ENCODE measurements at places on chromosomes 12 and 14.

- no peak for DNase-seq
Observed at GRCh38 chr14:62886461-62886860, 158.8 kb downstream of the KCNH5 start.

DNA sequence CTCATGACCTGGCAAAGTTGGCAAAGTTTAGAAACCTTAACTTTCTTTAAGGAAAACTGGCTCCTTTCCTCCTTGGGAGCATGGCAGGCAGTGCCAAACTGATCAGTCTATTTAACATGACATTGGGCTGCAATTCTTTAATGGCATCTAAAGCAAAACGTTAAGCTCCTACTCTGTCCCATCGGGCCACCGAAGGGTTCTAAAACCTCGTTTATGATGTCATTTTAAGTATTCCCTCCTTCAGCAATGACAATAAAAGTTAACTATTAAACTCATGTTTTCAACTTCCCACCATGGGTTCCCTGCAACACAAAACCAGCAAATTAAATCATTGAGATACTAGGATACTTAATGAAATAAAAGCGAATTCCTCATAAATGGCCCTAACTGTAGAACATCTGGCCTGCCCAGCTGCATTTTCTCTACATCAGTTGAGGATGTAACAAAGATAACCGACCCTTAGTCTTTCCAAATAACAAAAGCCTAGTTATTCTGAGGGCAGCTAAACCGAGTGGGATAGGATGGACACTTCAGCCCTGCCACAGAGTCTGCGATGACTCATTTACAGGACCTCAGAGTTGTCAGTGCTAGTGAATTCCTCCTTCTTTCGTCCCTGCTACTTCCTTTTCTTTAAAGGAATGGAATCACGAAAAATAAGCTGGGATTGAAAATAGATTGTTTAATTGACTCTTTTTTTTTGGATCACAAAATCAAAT lies 34.5 kb upstream of the RIC8B start:
- DNase-seq = no peak

- DNase-seq = no peak
Observed at GRCh38 chr12:103679421-103680170, 92.5 kb downstream of the STAB2 start.

DNA sequence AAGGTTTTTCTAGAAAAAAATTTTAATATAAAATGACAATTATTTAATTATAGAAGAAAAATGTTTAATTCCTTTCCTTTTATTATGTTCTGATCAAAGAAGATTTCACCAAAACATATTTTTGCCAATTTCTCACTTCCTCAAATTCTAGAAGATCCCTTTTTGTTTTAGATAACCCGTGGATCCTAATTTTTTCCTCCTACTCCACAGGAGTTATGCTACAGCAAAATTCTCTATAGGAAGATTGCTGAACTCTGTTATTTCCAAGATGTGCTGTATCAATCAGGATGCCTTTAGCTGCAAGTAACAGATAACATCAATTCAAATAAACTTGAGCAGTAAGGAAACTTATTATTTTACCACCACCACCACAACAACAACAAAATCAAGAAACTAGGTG lies 3.8 kb upstream of the SNX6 start:
- no peak for DNase-seq

DNA sequence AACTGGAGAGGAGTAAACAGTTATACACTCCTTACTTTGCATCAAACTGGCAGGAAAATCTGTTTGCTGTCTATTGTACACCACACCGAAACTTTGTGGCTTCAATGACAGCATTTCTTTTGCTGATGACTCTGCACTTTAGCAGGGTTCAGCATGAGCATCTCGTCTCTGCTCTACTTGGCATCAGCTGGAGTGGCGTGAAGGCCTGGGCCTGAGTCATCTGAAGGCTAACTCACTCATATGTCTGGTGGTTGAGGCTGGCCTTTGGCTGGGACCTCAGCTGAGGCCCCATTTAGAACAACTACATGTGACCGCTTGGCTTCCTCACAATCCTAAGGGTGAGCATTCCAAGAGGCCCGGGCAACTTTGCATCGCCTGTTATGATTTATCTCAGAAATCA lies 28.7 kb upstream of the REP15 start:
- DNase-seq = no peak

DNA sequence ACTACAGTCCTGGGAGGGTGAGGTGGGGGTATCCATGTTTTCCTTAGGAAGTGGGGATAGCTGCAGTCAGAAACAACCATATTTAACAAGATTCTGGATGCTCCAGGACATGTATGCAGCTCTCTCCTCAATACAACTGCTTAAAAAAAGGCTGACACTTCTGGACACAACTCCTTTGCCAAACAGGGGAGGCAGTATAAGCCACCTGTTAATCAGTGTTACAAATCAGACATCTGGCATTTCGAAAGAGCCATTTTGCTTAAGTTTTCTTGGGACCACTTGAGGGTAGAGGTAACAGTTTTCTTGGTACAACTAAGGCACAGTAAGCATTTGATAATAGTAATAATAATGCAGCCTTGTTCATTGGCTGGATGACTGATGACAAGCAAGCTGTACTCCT lies 47.1 kb downstream of the RPGRIP1 start:
- no peak for DNase-seq

Data from H1 (cell line).